ENCODE measurements at places on chromosomes 11 and 22.

GRCh38 chr11:66848671-66849500 lies 5.6 kb downstream of the RCE1 start:
- ATAC-seq: no peak

GRCh38 chr22:19998991-19999820 lies 17.4 kb downstream of the ARVCF start:
- no peak for ATAC-seq

DNA sequence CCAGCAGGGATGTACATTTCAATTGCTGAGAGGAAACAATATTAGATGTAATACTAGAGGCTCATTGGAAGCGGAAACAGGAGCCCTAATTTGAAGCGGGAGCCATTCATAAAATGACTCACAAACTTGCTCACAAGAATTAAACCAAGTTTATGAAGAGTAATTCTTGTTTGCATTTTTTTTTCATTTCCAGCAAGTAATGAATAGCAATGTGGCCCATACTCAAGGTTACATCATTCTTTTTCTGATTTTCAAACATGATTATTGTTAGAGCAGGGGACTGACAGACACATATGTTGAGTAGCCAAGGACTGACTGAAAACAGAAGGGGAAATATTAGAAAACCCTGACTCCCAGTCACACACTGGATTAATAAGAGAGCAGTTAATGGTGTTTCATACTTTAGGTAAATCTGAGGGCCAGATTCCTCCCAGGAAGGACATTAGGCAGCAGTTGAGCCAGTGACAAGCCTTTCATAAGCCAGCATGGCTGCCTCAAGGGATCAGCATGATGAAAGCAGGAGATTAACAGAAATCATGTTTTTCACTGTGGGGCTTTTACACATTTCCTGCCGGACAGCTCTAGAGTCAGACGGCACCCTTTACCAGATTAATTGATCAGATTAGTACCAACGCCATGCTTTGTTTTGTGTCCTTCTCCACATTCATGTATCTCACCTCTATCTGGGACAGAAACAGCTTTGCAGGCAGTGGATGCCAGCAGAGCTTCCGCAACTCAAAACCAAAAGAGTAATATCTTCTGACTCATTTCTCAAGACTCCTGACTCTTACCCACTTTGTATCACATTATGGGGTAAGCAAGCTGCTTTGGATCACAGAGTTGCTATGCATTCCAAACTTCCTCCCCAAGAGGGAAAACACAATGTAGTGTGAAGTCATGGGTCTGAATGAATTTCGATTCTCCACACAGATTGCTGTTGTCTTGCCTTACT lies 831.6 kb downstream of the KCNA4 start:
- no peak for ATAC-seq

- ATAC-seq: no peak
Measured at GRCh38 chr11:80687941-80688340, 1247.1 kb upstream of the TENM4 start.

DNA sequence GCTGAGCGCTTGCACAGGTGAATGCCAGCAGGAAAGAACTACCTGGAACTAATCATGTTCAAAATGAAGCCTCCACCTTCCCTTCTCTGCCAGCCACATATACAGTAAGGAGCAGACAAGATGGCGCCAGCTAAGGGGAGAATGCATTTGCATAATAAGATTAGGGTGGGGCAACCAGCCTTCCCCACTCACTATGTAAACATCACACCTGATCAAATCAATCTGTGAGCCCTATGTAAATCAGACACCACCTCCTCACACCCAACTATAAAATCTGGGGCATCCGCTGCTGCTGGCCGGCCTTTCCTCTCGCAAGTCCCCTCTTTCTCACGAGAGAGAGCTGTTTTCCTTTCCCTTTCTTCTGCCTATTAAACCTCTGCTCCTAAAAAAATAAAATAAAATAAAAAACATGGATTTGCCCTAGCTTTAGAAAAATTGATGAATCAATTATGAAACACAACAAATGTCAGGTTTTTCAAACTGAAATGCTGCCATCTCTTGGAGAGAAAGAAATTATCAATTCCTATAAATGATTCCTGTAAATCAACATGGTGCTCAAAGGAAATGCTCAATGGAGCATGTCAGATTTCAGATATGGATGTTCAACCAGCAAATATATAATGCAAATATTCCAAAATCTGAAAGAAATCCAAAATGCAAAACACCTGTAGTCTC lies 108.9 kb downstream of the SGSM3 start:
- ATAC-seq: no peak

GRCh38 chr11:119745112-119745511 lies 16.1 kb upstream of the NECTIN1 start:
- ATAC-seq: no peak

- peak; percentile 45 for ATAC-seq
Measured at GRCh38 chr11:11987503-11988022, 20.9 kb downstream of the DKK3 start.

DNA sequence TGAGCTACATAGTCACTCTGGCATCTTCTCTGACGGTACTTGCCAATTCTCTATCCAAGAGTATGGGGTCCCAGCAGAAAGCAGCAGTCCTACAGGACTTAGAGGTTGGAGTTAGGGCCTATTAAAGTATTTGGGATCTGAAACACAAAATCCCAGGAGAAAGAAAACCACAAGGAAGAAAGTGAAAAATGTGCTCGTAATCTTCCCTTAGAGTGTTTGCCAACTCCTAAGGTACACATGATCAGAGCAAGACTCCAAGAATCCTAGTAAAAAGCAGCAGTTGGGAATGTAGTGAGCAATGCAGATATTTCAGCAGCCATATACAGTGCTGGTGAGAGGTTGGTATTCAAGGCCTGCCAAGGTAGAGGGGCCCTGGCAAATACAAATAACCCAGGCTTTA lies 71.6 kb downstream of the EXT2 start:
- no peak for ATAC-seq

GRCh38 chr11:20360650-20361049 lies 2.9 kb upstream of the HTATIP2 start:
- ATAC-seq: peak; percentile 32

- no peak for ATAC-seq
Measured at GRCh38 chr11:8347978-8348377, 84.3 kb upstream of the LMO1 start.

DNA sequence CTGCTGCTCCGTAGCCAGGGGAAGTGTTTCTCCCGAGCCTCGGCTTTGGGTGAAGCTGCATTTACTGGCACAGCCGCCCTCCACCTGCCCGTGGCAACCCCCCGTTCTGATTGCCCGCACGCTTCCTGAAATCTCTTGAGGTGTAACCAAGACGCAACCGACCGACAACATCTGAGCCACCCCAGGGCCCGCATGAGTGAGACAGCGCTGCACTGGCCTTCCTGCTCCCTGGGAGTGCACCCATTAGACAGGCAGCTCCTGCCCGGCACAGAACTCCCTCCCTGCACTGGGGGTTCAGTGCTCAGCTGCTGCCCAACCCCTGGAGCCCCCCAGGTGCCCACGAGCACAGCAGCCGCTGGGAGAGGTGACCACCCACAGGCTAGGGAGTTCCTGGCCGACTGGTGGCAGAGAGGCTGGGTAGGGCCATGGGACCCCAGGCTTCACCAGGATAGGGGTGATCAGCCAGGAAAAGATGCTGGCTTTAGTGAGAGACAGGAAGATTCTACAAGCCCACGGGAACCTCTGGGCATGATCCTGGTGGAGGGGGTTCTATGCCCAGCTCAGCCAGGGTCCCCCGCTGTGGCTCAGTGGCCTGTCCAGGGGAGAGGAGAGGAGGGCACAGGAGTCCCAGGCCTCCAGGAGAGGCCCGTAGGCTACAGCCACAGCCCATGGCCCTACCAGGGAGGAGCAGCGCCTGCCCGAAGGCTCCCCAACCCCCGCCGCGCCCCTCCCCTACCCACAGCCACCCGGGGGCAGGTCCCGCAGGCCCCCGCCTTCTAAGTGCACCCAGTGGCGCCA lies 14.6 kb downstream of the PLXNB2 start:
- ATAC-seq: no peak

DNA sequence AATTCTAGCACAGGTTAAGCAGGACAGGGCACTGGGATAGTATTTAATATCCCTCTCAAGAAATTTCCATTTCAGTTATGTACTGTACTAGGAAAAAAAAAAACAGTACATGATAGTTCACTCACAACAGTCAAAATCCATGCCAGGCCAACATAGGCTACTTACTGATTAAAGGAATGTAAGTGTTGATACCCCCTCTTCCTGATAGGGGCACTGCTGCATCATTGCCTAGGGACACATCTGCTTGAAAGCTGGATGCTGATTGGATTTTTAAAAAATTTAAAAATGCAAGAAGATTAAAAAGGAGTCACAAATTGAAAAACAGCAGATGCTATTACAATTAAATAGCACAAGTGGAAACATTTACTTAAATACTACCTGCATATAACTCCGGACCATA lies 43.4 kb downstream of the APOL5 start:
- no peak for ATAC-seq

DNA sequence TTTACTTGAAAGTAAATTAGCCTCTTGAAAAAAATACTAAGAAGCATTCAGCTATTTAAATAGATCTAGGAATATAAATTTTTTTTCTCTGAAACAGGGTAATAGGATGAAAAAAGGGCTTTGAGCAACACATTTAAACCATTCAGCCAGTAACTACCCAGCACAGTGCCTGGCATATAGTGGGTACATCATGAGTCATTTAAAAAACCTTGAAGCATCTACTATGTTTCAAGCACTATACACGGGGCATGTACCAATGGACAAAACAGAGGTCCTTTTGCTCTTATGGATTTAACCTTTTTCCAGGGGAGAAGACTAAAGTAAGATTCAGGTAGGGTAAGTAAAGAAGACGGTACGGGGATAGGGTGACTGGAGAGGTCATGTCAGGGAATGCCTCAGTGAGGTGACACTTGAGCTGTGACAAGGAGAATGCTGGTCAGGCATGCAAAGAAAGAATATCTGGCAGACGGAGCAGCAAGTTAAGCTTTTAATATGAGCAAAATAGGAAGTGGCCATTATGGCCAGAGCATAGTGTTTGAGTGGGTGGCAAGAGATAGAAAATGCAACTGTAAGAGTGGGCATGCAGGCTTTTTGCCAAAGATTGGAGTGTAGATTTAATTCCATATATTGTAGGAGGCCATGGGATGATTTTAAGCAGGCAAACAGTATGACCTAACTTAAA lies 101.1 kb downstream of the HIPK3 start:
- ATAC-seq: no peak

GRCh38 chr22:20012741-20013331 lies 3.8 kb downstream of the ARVCF start:
- ATAC-seq: no peak

- no peak for ATAC-seq
Measured at GRCh38 chr11:63978551-63979239, 4.3 kb downstream of the COX8A start.

- peak; percentile 49 for ATAC-seq
Measured at GRCh38 chr22:22935546-22936157, 48.0 kb downstream of the IGLL5 start.

GRCh38 chr22:19678949-19679521 lies 35.3 kb upstream of the SEPTIN5 start:
- ATAC-seq: no peak

- ATAC-seq: no peak
Measured at GRCh38 chr11:63179432-63180041, 35.5 kb upstream of the SLC22A24 start.
